CD4-positive, alpha-beta T cell (primary cell): ENCODE measurements at places on chromosomes 4 and X. TPM values are rescaled to one million over a fixed set of nuclear protein-coding genes. Genes with fewer than 3 reads are reported as not detected.

GRCh38 chr4:29224911-29225310 lies 1495.3 kb upstream of the PCDH7 start:
- DNase-seq = no peak

GRCh38 chrX:151815398-151815797 lies 80.9 kb downstream of the CNGA2 start:
- no peak for DNase-seq

DNA sequence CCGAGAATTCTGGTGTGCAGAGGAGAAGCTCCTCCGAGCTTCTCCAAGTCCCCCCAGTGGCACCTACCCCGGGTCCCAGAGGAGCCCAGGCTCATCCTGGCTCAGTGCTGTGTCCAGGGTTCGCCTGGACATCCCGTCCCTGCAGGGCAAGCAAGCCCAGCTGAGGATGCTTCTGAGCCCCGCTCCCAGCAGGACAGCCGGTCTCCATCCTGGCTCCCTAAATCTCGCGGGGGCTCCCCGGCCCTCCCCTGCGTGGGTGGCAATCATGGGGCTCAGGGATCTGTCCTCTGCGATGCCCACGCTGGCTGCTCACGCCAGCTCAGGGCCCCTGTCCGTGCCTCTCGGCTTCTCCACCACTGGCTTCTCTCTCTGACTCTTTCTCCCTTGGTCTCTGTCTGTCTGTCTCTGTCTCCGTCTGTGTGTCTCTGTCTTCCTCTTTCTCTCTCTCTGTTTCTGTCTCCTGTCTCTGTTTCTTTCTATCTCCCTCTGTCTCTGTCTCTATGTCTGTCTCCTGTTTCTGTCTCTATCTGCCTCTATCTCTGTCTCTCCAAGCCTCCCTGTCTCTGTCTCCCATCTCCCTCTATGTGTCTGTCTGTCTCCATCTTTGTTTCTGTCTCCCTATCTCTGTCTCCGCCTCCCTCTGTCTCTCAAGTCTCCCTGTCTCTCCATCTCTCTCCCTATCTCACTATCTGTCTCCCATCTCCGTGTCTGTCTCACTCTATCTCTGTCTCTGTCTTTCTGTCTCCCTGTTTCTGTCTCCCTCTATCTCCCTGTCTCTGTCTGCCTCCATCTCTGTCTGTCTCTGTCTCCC lies 27.8 kb upstream of the SLC25A6 start:
- DNase-seq = peak; percentile 30

DNA sequence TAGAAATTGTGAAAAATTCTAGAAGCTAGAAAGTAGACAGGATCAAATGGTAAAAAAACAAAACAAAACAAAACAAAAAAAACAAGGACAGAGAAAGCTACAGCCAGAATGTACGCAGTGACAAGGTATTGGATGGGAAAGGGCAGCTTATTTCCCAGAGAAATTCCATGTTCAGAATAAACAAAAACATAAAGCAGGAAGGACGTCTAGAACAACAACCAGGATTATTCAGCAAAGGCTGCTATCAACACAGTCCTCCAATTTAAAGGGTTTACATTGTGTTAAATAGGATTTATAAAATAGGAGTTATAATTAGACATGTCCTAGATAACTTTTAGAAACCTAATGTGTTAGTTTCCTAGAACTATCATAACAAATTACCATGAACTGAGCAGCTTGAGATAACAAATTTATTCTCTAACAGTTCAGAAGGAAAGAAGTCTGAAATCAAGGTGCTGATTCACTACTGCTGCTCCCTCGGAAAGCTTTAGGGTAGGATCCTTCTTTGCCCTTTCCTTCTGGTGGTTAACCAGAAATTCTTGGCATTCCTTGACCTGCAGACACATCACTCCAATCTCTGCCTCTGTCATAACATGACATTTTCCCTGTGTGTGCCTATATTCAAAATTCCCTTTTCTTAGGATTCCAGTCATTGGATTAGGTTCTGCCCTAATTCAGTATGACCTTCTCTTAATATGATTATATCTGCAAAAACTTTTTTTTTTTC lies 175.6 kb downstream of the SNCA start:
- DNase-seq = no peak

DNA sequence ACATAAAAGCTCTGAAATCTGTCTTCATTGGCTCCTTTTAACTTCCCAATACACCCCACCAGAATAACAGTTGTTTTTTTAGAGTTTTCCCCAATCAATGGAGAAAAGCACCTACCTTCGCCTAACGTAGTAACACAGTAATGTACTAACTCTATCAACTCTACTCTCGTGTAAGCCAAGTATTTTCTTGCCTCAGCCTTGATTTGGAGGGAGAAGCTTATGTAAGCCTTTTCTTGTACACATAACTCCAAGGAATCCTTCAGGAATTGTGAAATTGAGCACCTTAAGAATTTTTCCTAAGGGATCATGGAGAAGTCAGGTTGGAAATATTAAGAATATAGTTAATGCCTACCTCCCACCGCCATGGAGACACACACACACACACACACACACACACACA lies 181.2 kb downstream of the RAPGEF2 start:
- DNase-seq = no peak

DNA sequence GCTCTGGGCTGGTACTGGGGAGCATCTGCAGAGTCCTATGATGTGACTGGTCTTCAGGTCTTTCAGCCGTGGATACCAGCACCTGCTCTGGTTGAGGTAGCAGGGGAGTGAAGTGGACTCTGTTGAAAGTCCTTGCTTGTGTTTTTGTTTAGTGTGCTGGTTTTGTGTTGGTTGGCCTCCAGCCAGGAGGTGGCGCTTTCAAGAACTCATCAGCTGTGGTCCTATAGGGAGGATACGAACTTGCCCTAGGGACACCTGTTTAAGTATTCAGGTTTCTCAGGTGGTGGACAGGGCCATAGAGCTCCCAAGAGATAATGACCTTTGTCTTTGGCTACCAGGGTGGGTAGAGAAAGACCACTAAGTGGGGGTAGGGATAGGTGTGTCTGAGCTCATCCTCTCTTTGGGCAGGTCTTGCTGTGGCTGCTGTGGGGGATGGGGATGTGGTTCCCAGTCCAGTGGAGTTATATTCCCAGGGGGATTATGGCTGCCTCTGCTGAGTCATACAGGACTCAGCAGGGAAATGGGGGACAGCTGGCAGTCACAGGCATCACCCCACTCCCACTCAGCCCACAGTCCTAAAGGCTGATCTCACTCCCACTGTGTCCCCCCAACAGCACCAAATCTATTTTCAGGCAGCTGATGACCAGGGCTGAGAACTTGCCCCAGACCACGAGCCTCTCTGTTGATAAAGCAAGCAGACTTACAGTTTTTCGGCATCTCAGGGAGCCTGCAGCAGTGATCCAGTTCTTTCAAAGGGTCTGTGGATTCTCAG lies 24.1 kb downstream of the MSMO1 start:
- no peak for DNase-seq

DNA sequence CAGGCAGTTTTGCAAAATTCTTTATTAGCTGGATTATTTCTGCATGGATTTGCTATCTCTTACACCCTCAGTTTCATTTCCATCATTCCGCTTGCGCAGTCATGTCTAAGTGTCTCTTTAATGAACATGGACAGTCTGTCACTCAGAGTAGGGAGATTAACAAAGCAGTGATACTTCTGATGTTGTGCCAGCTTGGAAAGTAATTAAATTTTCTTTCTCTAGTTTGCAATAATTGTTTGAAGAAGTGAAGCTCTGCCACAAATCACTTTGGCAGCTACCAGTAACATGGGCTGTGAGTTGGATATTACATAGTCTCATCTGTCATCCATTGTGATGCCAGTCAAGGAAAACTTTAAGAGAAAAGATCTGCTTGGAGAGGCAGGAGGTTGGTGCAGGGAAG lies 324.8 kb upstream of the NWD2 start:
- no peak for DNase-seq

DNA sequence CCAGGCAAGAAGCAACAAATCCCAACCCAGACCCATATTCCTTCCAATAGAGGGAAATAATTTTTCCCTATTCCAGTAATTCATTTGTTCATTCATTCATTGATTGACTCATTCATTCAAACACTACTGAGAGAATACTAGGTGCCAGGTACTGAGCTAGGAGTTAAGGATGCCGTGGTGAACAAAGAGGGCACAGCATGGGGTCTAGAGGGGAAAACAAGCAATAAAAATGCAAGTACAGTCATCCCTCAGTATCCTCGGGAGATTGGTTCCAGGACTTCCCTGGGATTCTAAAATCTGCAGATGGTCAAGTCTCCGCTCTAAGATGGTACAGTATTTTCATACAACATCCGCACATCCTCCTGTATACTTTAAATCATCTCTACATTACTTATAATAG lies 18.7 kb downstream of the RASGEF1B start:
- DNase-seq = no peak

TMSB15A gene
- total RNA-seq = not detected

SLITRK2 gene
- total RNA-seq = not detected
